ENCODE measurements at places on chromosomes 3 and 15.

GRCh38 chr3:45553469-45553974 lies 41.0 kb upstream of the LIMD1 start:
- no peak for DNase-seq

GRCh38 chr3:126509597-126510307 lies 7.8 kb downstream of the UROC1 start:
- DNase-seq, result no peak

DNA sequence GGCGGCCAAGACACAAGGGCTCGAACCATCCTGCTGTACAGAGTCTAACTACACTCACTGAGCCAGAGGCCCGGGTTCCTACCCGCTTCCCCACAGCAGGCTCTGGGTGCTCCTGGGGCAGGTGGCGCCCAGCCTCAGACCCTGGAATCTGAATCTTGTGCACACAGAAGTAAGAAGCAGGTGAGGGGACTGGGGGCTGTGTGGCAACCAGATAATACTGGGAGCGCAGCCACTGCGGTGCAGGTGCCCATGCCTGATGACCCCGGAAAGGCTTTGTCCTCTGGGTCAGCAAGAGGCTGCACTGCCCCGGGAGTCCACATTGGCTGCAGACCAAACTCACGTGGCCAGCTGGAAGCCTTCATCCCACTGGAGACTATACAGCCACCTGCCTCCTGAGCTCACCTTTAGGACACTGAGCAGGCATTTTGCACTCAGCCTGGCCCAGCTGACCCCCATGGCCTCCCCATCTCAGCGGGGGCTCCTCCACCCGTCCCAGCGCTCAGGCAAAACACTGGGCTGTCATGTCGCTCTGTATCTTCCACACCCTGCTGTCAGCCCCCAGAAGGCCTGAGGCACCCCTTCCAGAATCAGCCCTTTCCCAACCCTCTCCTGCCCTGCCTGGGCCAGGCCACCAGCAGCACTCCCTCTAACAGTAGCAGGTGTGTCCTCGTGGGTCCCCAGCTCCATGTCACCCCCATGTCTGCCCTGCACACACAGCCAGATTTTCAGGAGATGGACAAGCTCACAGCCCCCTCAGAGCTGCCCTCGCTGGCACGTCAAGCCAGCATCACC lies 101.0 kb upstream of the IQSEC1 start:
- DNase-seq, result no peak

GRCh38 chr3:15280853-15281532 lies 51.4 kb downstream of the SH3BP5 start:
- DNase-seq, result no peak

DNA sequence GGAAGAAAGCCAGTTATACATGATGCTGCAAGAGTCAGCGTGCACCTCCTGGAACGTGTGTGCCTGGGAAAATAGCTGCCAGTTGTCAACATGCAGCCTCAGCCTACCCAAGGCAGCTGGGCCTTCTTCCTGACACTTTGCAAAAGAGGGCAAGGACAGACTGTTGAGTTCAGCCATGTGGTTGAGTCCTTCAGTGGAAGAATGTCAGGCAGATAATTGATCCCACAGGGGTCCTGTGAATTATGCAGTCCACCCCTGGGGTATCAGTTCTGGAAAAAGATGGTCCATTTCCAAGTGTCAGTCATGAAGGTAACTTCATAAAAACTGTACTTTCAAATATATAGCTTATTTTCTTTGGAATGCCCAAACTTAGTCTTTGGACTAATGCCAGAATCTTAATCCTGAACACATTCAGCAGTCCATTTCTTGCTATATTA lies 79.6 kb downstream of the ARNT2 start:
- no peak for DNase-seq

- DNase-seq, result no peak
Measured at GRCh38 chr15:100373942-100374341, 32.2 kb upstream of the ADAMTS17 start.

GRCh38 chr15:100762913-100763834 lies 116.5 kb upstream of the ALDH1A3 start:
- no peak for DNase-seq

DNA sequence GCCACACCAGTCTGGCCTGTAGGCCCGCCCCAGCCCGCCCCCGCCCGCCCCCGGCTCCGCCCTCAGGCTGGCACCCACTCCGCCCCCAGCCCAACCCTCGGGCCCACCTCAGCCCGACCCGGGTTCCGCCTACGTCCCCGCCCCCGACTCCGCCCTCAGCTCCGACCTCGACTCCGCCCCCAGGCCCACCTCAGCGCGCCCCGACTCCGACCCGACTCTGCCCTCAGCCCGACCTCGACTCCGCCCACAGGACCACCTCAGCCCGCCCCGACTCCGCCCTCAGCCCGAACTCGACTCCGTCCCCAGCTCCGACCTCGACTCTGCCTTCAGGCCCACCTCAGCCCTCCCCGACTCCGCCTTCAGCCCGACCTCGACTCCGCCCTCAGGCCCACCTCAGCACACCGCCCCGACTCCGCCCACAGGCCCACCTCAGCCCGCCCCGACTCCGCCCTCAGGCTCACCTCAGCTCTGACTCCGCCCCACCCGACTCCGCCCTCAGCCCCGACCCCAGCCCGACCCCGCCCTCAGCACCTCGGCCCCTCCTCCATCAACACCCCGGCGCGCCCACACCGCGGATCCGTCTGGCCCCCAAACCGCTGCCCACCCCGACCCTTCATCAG lies at the start of gene RAB43:
Gene RAB43, minus strand, starts transcription at position 13 of the 620 bp plus-strand sequence. CDS start 315 bp downstream, outside the sequence.
- peak; percentile 94 for DNase-seq

- DNase-seq, result no peak
Measured at GRCh38 chr15:79041601-79042168, 48.9 kb downstream of the RASGRF1 start.

- peak; percentile 43 for DNase-seq
Measured at GRCh38 chr3:55795296-55795695, 308.2 kb upstream of the WNT5A start.

DNA sequence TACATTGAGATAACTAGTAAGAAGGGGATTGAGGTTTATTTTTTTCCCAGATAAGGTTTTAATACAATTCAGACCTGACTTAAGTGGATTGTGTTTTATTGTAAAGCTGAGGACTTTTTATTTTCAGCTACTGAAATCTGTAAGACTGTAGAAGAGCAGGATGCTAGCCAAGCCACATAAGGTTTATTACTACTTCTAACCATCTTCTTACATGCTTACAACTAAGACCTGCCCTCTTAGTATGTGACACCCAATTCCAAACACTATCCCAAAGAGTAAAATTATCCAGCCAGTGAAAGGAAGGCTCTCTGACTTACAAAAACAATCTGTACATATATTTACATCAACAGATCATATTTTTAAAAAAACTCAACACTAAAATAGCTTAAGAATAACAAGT lies 564.5 kb upstream of the NAALADL2 start:
- no peak for DNase-seq

DNA sequence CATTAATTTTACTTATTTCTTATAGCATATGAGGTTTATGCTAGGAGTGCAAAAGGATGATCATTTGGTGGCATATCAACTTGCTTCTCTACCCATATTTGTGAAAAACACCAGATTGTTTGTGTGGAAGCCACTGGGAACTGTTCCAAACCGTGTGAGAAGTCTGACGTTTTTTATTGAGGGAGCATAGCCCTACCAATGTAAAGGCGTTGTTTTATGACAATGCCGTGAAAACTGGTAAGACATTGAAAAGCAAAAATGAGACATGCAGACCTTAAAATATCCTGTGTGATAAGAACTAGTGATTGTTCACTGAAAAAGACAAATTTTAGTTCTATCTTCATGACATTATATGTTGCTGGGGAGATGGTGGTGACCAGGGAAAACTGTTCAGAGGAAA lies 87.8 kb downstream of the CHL1 start:
- no peak for DNase-seq

GRCh38 chr15:38873158-38873557 lies 308.5 kb upstream of the RASGRP1 start:
- no peak for DNase-seq

DNA sequence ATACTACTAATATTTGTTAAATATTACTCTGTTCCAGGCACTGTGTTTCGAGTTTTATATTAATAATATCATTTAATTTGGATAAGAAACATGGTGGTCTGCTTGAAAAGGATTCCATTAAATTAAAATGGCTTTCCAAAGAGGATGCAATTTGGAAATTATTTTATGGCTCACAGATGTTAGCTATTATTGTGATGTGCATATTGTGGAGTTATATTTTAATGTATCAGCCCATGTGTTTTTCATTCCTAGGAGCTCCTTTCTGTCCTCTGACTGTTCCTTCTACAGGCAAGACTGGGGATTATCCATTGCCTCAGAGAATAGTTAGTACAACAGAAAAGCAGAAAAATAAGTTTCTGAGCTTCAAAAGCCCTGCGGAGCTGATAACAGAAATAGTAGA lies 376.7 kb upstream of the PDZRN3 start:
- no peak for DNase-seq

GRCh38 chr3:31543375-31543774 lies 10.7 kb downstream of the STT3B start:
- no peak for DNase-seq
